A549 treated with CORT108297 at 1 μM for 4 hours (cell line): ENCODE measurements at places on chromosomes 1 and 21. TPM values are rescaled to one million over a fixed set of nuclear protein-coding genes. Genes with fewer than 3 reads are reported as not detected.

Gene MAGI3
- 3.2 to 4.7 TPM (median 4.5 TPM) in 5 replicates for total RNA-seq

Gene MAP3K7CL
- total RNA-seq, result 1.5 to 2.2 TPM (median 1.8 TPM) in 5 replicates

Gene CLK2
- total RNA-seq, result 22.4 to 32.0 TPM (median 30.1 TPM) in 5 replicates

Gene GPR37L1
- total RNA-seq, result 0.10 to 0.19 TPM (median 0.16 TPM) in 5 replicates
